ENCODE measurements at places on chromosomes 1 and 21. TPM values are rescaled to one million over a fixed set of nuclear protein-coding genes. Genes with fewer than 3 reads are reported as not detected.

- no peak for DNase-seq
These were observed 493 bp upstream of the ELOA start for GRCh38 chr1:23742670-23743286.

GRCh38 chr21:45562402-45562801 is 20.2 kb upstream of the SLC19A1 start:
- DNase-seq, result no peak

GRCh38 chr21:37668462-37669239 is 247.6 kb downstream of the KCNJ6 start:
- no peak for DNase-seq

DNA sequence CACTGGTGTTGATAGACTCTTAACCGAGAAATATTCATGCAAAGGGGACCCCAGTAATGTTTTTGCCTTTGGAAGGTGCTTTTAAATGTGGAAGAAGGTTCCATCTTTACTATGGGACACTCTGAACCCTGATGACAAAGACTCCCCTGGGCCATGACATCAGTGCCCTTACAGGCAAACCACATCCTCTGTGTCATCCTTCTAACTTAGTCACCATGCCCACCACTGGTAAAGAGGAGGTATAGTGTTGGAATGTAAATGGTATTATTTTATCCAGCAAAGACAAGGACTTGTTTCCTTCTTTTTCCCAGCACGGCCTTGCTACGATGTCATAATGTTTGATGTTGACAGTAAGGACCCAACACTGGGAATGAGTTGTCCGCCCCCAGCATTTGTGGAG is 12.6 kb downstream of the METTL13 start:
- no peak for DNase-seq

Gene CIART
- 10.6 TPM for total RNA-seq

Gene SELE
- total RNA-seq, result 1.9 TPM

GRCh38 chr1:11952455-11953109 is 18.1 kb downstream of the PLOD1 start:
- DNase-seq, result no peak

- DNase-seq, result no peak
These were observed 50.7 kb upstream of the TNFSF4 start for GRCh38 chr1:173257805-173258204.

DNA sequence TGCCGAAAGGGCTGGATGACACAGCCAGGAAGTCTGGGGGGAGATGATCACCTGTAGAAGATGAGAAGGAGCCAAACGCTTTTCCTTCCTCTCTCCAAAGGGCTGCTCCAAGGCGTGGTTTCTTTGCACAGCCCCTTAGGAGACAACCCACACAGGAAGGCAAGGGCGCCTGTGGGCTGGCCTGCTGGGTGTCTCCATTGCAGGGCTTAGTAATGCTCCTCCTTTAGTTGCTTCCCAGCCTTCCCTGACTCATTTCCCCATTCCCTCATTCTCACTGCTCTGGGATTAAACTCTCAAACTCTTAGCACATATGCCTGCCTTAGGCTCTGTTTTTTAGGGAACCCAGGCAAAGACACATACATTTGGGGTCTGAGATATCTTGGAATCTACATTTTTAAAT is 1.7 kb upstream of the CLCA1 start:
- DNase-seq, result no peak

GRCh38 chr1:46058936-46059335 is 73.5 kb downstream of the PIK3R3 start:
- DNase-seq, result no peak

GRCh38 chr1:28437264-28437923 is 67.9 kb downstream of the PHACTR4 start:
- DNase-seq, result no peak

All from mesothelial cell of epicardium (in vitro differentiated cells).